ENCODE measurements at places on chromosomes 6 and 20.

- no peak for DNase-seq
Measured at GRCh38 chr6:154509421-154510143, 903 bp downstream of the CNKSR3 start.

DNA sequence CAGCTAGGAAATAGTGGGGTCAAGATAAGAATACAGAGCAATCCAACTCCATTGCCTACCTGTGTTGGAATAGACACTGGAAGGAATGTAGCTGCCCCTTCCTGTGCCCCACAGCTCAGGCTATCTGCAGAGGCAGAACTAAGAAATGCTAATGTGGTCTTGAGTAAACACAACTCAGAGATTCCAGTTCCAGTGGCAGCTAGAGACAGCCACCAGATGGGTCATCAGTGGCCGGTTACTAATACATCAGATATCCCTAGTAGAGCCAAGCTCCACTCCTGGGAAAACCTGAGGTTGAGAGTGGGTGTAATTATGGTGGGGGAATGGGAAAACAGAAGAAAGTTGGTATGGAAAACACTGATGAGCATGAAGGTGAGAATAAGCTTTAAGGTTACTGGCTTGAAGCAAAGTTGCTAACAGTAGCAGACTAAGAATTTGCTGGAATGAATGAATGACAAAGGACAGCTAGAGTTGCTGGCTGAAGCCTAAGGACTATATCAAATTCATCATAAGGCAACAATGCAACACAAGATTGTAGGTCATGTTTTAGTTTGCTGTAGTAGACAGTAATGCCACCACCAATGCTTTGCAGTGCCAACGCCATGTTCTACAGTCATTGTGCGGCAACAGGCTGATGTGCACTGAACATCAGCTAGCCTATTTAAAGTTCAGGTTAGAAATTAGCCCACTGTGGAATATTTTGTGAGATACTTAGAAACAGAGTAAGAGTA, 28.3 kb upstream of the FAM83C start:
- no peak for DNase-seq

GRCh38 chr20:39292193-39292736, 330.1 kb downstream of the DHX35 start:
- no peak for DNase-seq

- no peak for DNase-seq
Measured at GRCh38 chr6:13924949-13925881, at the start of gene RNF182. TSS of gene RNF182 (plus strand) at chr6:13924952. CDS start at chr6:13977120, 52,168 bp downstream.

- no peak for DNase-seq
Measured at GRCh38 chr6:32517654-32518445, 12.2 kb downstream of the HLA-DRB5 start.

DNA sequence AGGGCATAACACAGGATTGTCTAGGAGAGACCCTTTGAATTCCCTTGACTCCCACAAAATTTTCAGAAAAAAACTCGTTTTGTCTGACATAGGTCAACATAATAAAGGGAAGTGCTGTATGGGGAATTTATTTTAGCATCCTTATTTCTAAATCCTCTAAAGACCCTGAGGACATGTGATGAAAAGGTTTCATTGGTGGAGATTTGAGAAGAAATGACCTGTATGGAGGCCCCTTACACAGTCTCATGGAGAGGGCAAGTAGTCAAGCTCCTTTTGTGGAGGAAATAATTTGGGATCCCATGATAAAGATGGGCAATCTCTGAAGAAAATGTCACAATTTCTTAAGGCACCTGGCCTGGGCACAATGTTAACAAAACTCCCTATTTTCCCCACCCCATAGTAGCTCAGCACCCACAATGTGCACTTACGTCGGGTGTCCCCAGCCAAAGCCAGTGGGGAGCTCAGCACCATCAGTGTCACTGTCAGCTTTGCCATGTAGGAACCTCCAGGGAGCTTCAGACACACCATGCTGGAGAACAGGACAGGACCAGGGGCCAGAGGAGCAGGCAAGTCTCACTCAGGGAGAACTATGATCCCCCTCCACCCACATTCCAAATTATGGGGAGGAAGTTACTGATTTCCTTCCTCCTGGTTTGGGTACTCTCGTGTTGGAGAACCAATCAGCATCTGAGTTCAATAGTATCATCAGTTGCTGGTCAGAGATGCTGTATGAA, at the start of gene HLA-DRB5:
TSS of gene HLA-DRB5 (minus strand) at position 591 of the 734 bp plus-strand sequence. CDS start at position 528, 63 bp downstream.
- no peak for DNase-seq

GRCh38 chr6:117505311-117505710, 22.8 kb downstream of the DCBLD1 start:
- no peak for DNase-seq

DNA sequence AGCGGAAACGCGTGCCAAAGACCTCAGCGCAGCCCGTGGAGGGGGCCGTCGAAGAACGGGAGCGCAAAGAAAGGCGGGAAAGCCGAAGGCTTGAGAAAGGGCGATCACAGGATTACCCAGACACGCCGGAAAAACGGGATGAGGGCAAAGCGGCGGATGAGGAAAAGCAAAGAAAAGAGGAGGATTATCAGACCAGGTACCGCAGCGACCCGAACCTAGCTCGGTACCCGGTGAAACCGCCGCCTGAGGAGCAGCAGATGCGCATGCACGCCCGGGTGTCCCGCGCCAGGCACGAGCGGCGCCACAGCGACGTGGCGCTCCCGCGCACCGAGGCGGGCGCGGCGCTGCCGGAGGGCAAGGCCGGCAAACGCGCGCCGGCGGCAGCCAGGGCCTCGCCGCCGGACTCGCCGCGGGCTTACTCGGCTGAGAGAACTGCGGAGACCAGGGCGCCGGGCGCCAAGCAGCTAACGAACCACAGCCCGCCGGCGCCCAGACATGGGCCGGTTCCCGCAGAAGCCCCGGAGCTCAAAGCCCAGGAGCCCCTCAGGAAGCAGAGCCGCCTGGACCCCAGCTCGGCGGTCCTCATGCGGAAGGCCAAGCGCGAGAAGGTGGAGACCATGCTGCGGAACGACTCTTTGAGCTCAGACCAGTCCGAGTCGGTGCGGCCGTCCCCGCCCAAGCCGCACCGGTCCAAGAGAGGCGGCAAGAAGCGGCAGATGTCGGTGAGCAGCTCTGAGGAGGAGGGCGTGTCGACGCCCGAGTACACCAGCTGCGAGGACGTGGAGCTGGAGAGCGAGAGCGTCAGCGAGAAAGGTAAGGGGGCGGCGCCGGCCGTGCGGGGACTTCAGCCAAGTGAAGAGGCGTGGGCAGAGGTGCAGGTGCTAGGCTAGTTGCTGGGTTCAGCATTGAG, 296.2 kb downstream of the RIMS1 start:
- no peak for DNase-seq

DNA sequence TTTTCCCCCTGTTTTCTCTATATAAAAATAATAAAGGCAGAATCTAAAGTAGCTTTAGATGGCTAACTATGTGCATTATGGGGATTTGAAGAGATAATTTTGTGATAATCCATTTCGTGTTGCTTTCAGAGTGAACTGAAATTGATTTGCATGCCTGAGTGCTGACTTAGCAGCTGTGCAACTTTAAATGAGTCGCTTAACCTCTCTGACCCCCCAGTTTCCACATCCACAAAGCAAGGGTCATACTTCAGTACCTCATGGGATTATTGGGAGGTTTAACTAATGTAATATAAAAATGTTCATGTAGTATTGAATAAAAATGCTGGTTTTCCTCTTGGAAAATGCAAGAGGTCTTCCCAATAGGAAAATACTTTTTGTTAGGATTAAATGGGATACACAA, 63.8 kb upstream of the FABP7 start:
- no peak for DNase-seq

DNA sequence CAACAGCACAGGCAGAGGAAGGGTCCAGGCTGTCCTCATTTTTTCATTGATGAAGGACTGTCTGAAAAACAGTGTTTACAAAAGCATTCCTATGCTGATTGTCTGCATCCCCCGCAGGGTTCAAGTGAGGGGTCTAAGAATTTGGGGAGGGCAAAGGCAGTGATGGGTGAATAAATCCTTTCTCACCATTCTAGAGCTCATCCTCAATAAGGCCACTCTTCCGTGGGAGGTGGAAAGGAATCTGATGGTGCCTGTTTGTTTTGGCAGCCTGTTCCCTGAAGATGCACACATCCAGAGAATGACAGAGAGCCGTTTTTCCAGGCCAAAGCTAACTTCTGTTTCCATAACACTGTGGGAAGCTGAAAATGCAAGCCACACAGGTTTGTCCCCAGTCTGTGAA, 164.5 kb downstream of the MOXD1 start:
- DNase-seq = no peak

DNA sequence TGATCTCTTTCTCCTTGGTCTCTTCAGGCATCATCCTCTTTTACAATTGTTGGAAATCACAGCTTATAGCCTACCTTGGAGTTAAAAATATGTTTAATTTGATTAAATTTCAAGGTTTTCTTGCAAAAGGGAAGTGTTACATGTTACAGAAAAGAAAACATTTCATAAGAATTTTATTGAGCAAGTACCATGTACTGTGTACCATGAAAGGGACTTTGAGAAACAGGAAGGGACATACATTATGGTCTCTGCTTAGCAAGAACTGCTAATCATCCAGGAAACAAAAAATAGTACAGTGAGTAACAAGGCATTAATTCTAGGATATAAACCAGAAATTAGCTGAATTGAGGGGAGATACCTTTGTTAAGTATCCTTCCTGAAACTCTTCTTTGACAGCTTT, 145.3 kb upstream of the SPACA1 start:
- no peak for DNase-seq

GRCh38 chr20:35238735-35239134, 12.2 kb downstream of the MMP24 start:
- DNase-seq = no peak

DNA sequence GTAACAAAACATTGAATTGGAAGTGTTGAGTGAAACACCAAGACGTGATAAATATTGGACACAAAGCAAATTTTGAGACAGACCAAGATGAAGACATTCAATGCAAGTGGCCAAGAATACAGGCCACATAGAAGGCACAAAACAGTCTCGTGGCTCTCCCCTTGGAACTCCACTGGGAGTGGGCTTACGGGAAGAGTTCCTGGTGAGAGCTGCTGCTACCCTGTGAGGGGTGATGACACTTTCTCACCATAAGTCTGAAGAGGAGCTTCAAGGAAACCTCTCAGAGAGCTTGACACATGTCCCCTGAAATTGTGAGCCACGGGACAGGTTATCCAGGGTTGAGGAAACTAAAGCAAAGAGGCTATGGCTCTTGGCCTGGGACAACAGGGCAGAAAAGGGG, 48.6 kb upstream of the SLC22A16 start:
- no peak for DNase-seq

DNA sequence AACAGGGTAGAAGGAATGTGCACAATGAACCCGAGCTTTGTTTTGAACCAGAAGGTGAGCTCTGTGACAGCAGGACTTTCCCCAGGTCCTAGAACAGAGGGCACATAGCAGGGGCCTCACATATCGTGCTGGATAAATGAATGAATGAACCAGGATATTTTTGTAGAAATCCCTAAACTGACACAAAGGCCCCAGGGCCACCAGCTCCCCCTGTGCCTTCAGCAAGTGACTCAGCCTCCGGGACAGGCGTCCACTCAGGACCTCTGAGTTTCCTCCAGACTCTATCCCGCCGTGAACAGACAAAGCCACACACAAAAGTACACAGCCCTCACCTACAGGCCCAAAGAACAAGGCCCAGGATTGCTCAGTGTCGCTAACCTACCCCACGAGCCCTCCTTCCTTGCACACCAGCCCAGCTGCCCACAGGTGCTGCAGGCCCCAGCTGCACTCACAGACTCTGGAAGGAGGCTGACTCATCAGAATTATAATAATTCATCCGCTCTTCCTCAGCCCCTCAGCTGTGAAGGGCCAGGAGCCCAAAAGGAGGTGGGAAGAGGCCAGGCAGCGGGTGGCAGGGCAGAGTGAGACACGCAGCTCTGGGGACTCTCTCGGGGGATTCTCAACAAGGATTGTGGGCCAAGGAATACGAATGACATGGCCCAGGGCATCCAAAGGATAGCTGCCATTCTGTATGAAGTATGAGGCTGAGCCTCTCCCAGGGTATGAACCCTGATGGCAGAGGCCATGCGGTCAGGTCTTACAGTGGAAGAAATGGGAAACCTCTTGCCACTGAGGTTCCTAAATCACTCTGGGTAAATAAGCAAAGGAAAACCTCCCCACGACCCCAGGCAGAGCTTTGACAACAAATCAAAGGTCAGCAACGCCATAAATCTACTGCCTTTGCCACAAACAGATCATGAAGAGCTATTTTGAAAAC, 40.9 kb downstream of the SUMO4 start:
- no peak for DNase-seq

- no peak for DNase-seq
Measured at GRCh38 chr6:101645770-101646169, 252.3 kb downstream of the GRIK2 start.

DNA sequence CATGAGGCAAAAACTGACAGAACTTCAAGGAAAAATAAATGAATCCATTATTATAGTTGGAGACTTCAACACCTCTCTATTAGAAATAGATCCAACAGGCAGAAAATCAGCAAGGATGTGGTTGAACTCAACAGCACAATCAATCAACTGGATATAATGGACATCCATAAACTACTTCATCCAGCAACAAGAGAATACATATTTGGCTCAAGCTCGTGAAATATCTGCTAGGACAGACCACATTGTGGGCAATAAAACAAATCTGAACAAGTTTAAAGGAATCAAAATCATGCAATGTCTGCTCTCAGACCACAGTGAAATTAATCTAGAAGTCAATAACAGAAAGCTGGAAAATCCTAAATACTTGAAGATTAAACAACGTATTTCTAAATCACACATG, 362.6 kb downstream of the CD109 start:
- no peak for DNase-seq

DNA sequence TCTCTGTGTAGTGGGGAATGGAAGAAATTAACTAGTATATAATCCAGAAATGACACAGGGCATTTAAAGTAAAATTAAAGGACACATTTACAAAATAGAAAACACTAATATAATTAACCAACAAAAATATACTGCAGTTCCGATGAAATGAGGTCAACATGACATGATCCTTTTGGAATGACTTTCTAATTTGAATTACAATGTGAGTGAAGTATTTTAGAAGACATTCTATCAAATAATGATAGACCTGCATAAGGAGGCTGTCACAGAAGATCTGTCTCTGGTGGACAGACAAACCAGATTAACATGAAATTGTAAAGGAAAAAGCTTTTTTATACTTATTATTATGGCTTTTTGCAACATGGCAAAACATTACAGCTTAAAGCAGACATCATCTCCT, 100.6 kb upstream of the FAM184A start:
- DNase-seq = no peak

GRCh38 chr6:69106511-69106910, 471.4 kb downstream of the ADGRB3 start:
- no peak for DNase-seq

DNA sequence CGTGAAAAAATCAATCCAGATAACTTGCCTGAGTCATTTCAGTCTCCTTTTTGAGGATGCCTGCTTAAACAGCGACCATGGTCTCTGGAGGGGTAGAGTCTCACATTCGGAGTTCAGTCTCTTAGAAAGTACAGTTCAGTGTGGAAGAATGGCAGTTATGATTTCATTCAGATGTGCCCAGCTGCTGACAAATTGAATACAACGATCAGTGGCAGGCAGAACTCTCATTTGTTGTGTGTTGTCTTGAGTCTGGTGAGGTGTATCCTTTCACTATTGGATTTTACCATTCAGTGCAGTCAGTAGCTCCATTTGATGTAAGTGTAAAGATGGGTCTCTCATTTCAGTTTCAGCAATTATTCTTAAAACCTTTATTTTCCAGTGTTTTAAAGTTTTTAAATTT, 639 bp upstream of the TULP4 start:
- no peak for DNase-seq
